Sciatic nerve (tissue), 2 donors: ENCODE measurements at places on chromosomes 1 and 21.

DNA sequence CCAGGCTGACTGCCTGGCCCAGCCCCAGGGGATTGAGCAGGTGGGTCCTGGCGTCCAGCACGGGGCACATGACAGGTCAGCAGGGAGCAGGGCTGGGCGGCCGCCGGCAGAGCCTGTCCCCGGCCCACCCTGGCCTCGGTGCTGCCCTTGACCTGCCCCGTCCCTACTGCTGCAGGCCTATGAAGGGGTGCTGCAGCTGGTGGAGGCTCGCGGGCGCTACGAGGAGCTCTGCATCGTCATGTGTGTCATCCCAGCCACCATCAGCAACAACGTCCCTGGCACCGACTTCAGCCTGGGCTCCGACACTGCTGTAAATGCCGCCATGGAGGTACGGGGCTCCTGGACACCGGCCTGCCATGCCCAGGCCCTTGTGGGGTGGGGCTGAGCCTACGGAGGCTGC is 15.6 kb downstream of the CFAP410 start:
- DNase-seq, result no peak

GRCh38 chr1:21289700-21290545 is at the start of gene ECE1:
TSS of gene ECE1 (minus strand) at chr1:21290463. CDS start at chr1:21290414, 49 bp downstream.
- no peak for DNase-seq

DNA sequence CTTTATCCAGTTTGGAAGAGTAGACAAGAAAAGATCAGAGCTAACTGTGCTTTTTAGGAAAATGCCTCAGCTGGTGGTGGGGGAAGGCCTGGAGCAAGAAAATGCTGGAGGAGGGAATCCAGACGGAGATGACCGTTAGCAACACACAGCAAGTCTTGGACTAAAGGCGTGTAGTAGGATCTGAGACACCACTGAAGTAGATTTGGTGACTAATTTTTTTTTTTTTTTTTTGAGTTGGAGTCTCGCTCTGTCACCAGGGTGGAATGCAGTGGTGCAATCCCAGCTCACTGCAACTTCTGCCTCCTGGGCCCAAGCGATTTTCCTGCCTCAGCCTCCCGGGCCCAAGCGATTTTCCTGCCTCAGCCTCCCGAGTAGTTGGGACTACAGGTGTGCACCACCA is 41.2 kb downstream of the LPAR3 start:
- no peak for DNase-seq

- no peak for DNase-seq
These were observed 97.3 kb downstream of the TAS1R2 start for GRCh38 chr1:18761948-18762840.

DNA sequence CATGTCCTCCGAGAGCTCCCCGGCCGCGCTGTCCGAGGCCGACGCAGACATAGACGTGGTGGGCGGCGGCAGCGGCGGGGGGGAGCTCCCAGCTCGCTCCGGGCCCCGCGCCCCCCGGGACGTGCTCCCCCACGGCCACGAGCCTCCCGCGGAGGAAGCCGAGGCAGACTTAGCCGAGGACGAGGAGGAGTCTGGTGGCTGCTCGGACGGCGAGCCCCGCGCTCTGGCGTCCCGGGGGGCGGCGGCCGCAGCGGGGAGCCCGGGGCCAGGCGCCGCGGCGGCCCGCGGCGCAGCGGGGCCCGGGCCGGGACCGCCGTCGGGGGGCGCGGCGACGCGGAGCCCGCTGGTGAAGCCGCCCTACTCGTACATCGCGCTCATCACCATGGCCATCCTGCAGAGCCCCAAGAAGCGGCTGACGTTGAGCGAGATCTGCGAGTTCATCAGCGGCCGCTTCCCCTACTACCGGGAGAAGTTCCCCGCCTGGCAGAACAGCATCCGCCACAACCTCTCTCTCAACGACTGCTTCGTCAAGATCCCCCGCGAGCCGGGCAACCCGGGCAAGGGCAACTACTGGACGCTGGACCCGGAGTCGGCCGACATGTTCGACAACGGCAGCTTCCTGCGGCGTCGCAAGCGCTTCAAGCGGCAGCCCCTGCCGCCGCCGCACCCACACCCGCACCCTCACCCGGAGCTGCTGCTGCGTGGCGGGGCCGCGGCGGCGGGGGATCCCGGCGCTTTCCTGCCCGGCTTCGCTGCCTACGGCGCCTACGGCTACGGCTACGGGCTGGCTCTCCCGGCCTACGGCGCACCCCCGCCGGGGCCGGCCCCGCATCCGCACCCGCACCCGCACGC is 547 bp downstream of the FOXD2 start:
- DNase-seq, result no peak

DNA sequence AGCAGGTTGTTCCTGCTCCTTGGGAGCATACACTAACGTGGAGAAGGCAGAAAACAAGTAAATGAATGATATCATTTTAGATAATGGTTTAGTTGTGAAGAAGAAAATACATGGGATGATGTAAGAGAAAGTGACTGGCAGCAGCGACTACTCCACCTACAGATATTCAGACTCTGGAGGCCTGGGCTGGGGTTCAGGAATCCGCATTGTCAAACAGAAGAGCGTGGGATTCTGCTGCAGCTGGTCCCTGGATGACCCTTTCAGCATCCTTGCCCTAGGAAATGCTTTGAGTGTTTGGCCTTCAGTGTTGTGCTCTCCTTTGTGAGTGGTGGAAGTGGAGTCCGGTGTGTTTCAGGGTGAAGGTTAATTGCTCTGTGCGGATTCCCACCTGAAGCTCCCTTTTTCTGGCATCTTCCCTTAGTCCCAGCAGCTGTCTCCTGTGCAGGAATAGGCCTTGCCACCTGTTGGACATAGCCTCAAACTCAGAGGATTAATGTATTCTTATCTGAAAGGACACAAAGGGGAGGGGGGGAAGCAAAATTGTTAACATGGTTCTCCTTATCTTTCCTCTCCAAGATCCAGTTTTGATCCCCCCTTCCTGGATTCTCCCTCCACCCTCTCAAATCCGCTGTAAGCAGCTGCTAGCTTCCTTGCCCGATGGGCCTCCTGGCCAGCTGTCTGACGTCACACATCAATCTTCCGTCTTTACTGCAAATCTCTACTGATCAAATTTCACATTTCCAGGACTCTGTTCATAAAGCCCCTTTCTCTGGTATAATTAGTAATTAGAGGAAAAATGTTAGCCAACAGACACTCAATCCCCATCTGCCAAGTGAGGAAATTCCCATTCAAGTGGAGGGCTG is 68.3 kb upstream of the SPAG17 start:
- DNase-seq, result no peak

GRCh38 chr1:77925956-77926355 is 37.5 kb downstream of the NEXN start:
- DNase-seq, result no peak

DNA sequence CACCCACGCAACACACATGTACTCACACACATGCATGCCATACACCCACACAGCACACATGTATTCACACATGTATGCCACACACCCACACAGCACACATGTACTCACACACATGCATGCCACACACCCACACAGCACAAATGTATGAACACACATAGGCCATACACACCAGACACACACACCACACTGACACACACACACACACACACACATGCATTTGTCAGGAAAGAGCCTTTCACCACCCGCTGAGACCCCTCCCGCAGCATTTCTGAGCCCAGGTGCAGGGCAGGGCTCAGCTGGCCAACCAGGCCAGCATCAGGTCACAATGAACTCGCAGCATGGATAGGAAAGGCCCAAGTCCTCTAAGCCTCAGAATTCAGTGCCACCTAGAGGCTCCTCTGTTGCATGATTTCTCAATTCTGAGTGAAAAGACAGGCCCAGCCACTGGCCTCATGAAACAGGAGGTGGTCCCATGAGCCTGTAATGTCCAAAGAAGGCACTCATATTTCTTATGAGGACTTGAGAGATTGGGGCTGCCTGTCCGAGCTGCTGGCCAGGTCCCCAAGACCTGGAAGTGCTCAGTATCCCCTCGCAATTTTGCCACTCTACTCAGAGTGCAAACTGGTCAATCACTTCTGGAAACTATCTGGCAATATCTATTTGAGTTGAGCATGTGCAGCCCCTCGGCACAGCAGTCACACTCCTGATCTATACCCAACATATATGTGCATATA is 57.3 kb downstream of the PSMG1 start:
- DNase-seq, result no peak

DNA sequence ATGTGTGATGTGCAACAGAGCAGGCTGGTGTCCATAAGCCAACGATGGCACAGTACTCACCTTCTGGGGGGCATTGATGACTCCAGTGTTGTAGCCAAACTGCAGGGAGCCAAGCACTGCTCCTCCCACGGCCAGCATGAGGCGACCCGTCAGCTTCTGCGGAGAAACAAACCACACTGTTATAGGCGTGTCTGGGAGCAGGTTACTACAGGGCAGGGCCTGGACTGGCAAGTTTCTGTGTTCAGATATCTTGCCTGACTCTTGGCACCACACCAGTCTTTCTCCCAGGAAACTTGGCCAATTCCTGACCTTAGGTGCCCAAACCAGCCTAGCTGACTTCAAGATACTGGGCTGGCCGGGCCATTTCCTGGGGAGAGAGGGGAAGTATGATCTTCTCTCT is 15.5 kb downstream of the SLC2A1 start:
- DNase-seq, result no peak

GRCh38 chr1:15219280-15220023 is 27.6 kb upstream of the FHAD1 start:
- DNase-seq, result peak; percentile 46

- DNase-seq, result no peak
These were observed 961 bp upstream of the VCAM1 start for GRCh38 chr1:100718581-100718980.

GRCh38 chr1:10438677-10439163 is 8.5 kb downstream of the CENPS start:
- no peak for DNase-seq

DNA sequence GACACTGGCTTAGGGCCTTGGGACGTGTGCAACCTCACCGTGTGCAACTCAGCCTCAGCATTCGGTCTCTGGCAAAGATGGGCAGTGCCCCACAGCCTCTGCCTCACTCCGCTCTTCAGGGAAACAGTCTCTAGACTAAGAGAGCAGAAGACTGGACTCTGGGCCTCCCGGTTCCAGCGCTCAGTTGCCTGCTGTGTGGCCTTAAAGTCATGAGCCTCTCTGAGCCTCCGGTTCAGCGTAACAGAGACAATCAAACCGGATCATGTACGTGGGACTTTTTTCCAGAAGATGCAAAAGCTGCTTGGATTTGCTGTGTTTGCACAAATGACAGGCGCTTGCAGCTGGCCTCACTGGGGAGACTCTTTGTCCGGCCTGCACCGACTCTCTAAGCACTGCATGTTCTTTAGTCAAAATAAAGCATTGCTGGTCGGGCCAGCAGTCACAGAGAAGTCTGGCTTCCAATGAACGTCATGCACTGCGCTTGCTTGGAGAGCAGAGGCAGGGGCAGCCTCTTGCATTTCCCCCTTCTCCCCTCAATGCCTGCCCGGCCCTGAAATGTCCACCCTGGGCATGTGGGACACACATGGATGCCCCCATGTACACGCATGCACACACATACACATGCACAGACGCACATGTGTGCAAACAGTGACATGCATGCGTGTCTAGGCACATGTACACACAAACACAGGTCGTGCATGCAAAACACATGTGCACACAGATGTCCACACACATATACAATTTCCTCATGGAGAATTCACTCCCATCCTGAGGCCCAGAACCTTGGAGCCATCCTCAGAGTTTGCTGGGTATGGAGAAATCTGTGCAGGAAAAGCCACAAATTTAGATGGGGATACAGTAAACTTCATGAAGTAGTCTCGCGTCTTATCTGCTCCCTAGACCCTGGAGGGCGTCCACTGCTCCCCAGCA is 152.4 kb downstream of the PRDM16 start:
- DNase-seq, result no peak

GRCh38 chr1:107993920-107994319 is 28.9 kb upstream of the VAV3 start:
- no peak for DNase-seq

GRCh38 chr1:221858818-221859611 is 117.1 kb upstream of the DUSP10 start:
- no peak for DNase-seq

GRCh38 chr1:20686883-20687725 is 25.9 kb upstream of the DDOST start:
- DNase-seq, result no peak

GRCh38 chr1:23759277-23759676 is 16.0 kb downstream of the ELOA start:
- DNase-seq, result no peak

- DNase-seq, result peak; percentile 19
These were observed 218.9 kb upstream of the C1orf174 start for GRCh38 chr1:4118746-4119515.

- DNase-seq, result peak; percentile 75
These were observed 76.7 kb upstream of the RUNX3 start for GRCh38 chr1:25006770-25007169.

DNA sequence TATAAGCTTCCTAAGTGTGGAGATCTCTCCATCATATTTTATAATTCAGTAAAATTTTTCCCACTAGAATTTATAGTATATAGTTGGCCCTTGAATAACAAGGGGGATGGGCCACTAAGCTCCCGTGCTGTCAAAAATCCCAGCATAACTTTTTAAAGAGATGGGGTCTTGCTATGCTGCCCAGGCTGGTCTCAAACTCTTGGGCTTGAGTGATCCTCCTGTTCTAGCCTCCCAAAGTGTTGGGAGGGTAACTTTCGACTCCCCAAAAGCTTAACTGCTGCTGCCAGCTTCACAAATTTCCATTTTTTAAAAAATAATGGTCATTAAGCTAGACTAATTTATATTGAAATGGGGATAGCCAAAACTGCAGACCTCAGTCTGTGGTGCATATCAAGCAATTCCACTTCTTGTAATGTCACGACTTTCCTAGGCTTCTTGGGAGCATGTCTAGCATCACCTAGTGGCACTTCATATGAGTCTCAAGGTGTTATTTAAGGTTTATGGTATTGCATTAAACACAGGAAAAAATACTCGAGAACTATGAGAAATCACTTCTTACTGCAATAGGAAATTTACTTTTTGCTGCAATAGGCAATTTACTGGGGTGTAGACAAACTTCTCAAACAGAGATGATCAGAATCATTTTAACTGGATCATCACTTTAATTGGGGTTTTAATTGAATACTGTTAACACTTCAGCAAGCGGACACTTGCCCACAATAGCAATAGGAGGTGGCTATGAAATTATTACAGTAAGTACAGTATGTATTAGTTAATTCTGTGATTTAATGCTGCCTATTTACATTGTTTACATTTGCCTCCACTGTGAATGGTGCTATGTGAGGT is 19.3 kb upstream of the ACTA1 start:
- no peak for DNase-seq

DNA sequence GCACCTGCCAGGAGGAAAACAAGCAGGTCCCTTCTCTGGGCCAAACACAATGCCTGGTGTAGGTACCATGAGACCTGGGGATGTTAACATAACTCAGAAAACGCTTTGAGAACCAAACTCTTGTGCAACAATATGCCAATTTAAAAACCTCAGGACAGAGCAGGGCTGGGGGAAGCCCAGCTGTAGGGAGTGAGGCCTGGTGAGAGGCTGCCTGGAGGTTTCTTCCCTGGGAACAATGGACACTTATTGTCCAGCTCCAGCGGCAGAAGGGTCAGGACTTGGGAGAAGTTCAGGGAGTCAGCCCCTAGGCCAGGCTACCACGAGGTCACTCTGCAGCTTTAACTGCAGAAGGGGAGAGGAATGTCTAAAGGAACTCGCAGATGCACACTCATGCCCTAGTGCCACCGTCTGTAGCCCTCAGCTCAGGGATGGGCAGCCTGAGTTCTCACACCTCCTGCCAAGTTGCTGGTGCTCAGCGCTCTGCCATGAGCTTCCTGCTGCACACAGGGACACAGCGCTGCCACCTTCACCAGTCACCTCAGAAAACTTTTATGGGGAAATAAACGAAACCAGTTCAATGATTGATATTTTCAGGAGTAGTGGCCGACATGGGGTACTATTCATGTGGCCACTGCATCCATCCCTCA is 8.5 kb downstream of the GPR157 start:
- DNase-seq, result no peak
